ENCODE measurements at places on chromosomes 16 and 17.

DNA sequence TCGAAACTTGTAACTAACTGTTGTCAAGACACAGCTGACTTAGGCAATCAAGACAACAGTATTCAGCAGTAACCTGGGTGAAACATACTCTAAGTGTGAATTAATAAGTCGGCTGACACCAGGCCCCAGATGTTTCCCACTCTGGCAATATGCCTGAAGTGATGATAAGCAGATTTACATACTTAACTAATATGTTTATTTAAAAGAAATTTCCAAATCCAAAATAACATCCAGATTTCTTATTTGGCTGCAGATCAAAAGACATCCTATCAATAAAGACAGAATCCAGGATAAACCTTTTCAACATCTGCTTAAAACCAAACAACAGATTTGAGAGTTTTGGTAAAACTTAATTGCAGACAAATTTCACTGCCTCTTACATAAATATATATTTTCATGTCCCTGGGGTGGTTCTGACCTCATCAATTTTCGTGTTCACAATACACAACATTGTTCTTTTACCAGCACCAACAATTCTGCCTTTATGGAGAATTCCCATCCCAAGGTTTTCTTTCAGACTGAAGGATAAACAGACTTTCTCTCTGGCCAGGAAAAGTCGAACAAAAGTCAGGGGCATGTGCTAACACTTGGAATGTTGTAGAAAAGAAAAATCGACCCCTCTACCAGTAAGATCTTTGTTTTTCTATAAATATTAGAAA, 45.1 kb upstream of the TOX3 start:
- DNase-seq: no peak

DNA sequence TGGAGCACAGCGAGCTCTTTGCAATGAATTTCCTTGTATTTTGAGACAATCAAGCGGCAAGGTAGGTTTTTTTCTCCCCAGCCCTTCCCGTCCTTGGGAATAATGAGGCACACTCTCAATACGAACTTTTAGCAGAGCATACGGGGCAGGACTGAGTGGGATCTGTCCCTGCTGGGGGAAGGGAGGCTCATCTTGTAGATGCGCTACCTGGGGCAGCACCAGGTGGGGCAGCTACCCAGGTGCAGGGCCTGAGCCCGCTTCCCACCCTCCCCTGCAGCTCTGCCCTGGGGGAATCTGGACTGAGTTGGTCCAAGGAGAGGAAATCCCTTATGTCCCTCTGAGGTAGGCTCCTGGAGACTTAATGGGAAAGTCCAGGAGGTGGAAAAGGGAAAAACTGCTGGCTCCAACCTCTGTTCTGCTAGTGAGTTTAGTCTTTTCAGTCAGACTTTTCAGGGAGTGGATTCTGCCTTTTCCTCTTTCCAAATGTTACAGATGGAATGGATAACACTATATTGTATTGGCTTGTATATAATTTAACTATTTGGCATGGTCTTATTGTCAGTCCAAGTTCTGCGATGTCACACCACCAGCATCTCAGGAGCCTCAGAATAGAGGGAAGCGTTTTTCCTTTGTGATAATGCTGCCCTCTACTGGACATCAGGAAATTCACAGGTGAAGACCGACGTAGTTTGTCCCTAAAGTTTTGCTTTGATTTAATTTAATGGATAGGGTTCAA, 9.6 kb upstream of the CES1 start:
- peak; percentile 52 for DNase-seq

GRCh38 chr16:64133366-64133765, 988.5 kb downstream of the CDH11 start:
- DNase-seq: no peak

DNA sequence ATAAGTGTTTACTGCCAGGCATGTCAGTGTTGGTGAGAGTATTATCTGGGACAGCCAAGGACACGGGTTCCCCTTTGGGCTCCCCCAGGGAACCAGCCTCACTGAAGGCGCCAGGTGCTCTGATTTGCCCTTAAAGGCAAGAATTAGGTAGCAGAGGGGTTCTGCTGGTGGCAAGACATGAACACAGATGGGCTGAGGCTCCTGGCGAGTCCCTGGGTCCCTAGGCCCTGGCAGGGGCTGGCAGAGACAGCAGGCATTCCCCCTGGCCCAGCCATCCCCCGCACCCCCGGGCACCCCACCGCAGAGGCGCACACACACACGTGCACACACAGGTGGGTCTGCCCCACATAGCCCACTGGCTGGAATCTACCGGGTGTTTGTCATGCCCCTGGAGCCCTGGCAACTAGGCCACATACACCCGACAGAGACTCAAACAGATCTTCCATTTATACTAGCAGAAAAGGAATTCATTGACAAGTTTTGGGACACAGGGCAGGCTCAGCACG, 153.3 kb downstream of the C16orf78 start:
- DNase-seq: no peak

DNA sequence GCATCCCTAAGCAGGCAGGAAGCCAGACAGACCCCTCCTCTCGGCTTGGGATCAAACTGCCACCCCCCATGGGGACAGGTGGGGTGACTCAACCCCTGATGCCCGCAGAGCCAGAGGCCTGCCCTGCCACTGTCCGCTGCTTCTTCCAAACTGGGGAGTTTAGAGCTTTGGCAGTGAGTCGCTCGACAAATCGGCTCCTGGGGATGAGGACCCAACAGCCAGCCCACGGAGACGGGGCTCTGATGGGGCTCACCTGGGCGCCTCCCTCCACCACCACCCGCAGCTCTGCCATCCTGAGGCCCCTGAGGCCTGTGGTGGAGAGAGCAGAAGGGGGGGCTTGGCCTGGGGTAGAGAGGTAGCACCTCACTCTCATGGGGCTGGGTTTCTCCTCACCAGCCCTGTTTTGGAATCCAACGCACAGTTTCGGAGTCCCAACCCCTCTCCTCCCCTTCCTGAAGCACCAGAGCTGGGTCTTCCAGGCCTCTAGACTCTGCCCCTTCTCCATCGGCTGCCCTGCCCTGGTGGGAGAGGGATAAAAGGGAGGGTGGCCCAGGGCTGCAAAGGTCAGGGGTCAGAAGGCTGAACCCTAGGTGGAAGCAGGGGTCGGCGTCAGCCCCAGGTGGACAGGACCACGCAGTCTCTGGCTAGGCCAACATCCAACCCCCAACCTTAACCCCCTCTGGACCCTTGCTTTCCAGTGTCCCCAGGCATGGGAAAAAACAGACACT, 5.8 kb downstream of the PRSS22 start:
- DNase-seq: no peak

DNA sequence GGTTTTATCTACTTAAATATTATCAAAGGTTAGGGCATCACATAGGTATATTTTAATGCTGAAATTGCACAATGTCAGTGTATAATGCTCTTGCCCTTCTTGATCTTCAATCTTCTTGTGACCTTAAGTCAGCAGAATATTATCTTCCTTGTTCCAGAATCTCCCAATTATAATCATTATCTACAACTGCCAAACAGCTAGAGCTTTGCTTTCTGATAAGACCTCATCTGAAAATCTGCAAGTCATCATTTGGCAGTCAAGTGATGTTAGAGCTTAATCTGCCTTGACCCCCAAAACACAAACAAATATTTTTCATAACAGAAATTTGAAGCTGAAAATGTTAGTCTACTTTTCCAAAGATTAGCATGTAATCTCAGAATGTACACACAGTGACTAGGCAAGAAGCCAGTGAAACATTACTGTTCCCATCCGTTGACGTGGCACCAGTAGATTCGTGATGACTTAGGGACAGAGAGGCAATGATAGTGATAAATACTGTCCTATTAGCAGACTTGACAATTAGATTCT, 19.8 kb downstream of the REXO5 start:
- no peak for DNase-seq

GRCh38 chr17:73582359-73582758, 61.9 kb downstream of the SDK2 start:
- no peak for DNase-seq

- DNase-seq: no peak
Measured at GRCh38 chr16:78962457-78962929, 638.0 kb downstream of the MAF start.

- no peak for DNase-seq
Measured at GRCh38 chr17:50550661-50551432, 3.9 kb downstream of the SPATA20 start.

Data from CD4-positive, alpha-beta T cell treated with Interleukin-21 for 1 hour (primary cell).